Progenitor cell of endocrine pancreas (in vitro differentiated cells): ENCODE measurements at places on chromosomes 5 and 9. TPM values are rescaled to one million over a fixed set of nuclear protein-coding genes. Genes with fewer than 3 reads are reported as not detected.
A peak's percentile ranks its signal among the peaks of the same experiment; 100 is the strongest.

GRCh38 chr5:84239494-84239893, 145.2 kb downstream of the EDIL3 start:
- no peak overlapping the region for H3K27ac ChIP-seq
- peaks cover 4% of the 10 kb centered on the region for H3K27me3 ChIP-seq
- H3K4me3 ChIP-seq = no peak overlapping the region
- peaks cover 14% of the 10 kb centered on the region for H3K4me1 ChIP-seq

DNA sequence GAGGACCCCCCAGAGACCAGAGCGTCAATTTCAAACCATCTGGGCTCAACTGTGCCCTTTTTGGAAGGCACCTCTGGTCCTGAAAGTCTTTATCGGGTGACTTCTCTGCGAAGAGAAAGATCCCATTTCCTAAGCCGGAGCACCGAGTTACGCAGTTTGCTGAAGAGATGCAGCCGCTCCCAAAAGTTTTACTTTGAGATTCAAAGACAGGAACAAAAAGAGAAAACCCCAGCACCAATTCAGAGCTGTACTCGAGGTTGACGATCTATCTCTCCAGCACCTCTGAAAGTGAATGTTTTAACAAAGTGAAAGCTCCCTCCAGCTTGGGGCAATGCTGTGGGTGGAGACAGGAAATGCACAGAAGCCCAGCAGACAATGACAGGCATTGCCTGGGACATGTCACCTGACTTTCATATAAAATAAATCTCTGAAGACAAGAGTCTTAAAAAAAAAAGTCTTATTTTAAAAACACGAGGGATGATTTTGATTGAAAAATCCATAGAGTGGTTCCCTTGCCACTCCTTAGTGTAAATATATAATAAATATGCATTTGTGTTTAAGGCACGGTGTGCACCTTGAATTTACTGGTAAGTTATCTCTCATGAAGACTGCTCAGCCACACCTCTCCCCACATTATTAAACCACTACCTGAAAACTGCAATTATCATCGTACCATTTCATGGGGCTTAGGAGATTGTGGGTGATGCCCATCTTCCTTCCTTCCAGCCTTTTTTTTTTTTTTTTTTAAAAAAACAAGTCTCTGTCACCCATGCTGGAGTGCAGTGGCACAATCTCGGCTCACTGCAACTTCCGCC, 79.9 kb downstream of the FNBP1 start:
- H3K36me3 ChIP-seq = peaks cover 10% of the 10 kb centered on the region
- H3K27ac ChIP-seq = peak overlapping the region; percentile 43
- no peak for DNase-seq
- no peaks in the 10 kb centered on the region for H3K27me3 ChIP-seq

- H3K27ac ChIP-seq = no peak overlapping the region
- no peaks in the 10 kb centered on the region for H3K27me3 ChIP-seq
- H3K4me1 ChIP-seq = no peaks in the 10 kb centered on the region
- no peak for DNase-seq
- H3K4me3 ChIP-seq = no peak overlapping the region
These were observed 9.5 kb upstream of the GLDC start for GRCh38 chr9:6655036-6655435.

DNA sequence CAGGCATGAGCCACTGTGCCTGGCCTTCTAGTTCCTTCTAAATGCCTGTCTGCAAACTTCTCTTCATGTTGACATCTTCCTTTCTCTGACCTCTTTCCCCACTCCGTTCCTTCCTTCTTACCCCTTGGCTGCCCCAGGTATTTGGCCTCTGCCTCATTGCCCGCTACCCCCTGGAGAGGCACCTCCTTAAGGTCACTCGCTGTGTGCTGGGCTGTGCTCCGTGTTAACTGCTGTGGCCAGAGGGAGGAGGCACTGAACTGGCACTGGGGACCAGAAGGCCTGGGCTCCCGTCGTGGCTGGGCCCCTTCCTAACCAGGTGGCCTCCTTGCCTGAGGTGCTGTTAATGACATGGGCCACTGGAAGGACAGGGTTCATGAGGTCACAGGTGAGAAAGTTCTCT, 39.4 kb downstream of the LAMC3 start:
- no peak overlapping the region for H3K27ac ChIP-seq
- no peak for DNase-seq
- H3K4me1 ChIP-seq = no peaks in the 10 kb centered on the region
- H3K27me3 ChIP-seq = peaks cover 5% of the 10 kb centered on the region
- H3K4me3 ChIP-seq = no peak overlapping the region

GRCh38 chr5:165149431-165149830, 1644.0 kb downstream of the MAT2B start:
- peaks cover 5% of the 10 kb centered on the region for H3K4me1 ChIP-seq
- no peaks in the 10 kb centered on the region for H3K36me3 ChIP-seq
- no peak overlapping the region for H3K27ac ChIP-seq
- no peak for DNase-seq
- H3K27me3 ChIP-seq = no peaks in the 10 kb centered on the region

- H3K4me3 ChIP-seq = no peak overlapping the region
- H3K27me3 ChIP-seq = no peaks in the 10 kb centered on the region
- no peak for DNase-seq
- peaks cover 27% of the 10 kb centered on the region for H3K36me3 ChIP-seq
- H3K4me1 ChIP-seq = peaks cover 3% of the 10 kb centered on the region
These were observed 8.2 kb downstream of the CEP120 start for GRCh38 chr5:123414974-123415373.

DNA sequence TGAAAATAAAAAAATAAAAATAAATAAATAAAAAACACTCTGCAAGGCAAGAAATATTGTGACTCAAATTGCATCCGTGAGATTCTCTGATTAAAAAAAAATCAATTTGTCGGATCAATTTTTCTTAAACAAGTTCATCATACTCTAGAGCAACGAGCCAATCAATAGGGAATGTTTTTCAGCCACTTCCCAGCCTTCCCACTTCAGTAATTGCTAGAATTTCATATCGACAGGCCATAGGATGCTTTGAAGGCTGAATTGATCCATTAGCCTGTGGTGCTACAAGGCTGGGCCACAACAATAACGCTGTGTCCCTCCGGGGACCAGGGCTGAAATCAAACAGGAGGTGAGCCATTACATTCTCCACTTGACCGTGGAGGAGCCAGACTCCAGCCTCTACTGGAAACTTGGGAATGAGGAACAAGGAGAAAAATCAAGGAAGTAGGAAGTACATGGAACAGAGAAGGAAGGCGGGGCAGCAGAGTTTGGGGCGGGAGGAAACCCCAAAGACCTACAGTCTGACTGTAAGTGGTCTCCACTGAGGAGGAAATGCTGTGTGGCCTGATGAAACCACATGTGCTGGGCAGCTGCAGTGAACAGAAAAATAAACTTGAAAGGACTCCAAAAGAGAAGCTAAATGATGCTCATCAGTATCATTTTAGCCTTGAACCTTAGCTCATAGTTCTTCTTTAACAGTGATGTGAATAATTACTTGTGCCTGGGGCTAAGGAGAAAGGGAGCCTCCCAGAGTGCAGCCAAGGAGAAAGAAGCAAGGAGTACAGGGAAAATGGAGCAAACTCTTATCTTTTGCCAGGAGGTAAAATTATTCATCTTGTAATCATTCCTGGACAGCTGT, 308.6 kb downstream of the TLE1 start:
- H3K27me3 ChIP-seq = peaks cover 11% of the 10 kb centered on the region
- no peak overlapping the region for H3K27ac ChIP-seq
- no peaks in the 10 kb centered on the region for H3K36me3 ChIP-seq
- no peak overlapping the region for H3K4me3 ChIP-seq
- no peak for DNase-seq

DNA sequence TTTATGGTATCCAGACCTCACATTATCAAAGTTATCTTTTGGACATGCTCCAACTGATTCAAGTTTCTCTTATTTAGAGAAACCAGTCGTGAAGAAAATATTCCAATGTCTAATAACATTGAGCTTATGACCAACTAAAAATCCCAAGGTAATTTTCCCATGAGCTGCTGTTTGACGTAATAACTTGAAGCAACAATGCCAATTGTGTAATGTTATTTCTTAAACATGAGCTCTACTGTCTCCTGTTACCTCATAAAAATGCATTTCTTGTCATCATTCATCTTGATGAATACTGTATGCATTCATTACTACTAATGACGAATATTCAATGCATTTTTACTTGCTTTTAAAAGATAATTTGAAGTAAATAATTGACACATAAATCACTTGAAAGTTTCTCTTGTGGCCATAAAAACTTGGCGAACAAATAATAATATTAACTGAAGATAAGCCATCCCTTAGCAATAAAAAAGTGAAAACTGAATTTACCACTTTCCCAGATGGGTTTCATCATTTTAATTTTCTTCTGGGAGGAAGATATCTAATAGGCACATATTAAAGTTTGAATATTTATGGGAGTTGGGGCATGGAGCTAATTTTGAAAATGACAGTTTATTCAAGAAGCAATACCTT, 424 bp upstream of the MARCOL start:
- no peaks in the 10 kb centered on the region for H3K4me1 ChIP-seq
- peaks cover 15% of the 10 kb centered on the region for H3K27me3 ChIP-seq
- no peak for DNase-seq
- no peak overlapping the region for H3K4me3 ChIP-seq
- H3K36me3 ChIP-seq = no peaks in the 10 kb centered on the region

DNA sequence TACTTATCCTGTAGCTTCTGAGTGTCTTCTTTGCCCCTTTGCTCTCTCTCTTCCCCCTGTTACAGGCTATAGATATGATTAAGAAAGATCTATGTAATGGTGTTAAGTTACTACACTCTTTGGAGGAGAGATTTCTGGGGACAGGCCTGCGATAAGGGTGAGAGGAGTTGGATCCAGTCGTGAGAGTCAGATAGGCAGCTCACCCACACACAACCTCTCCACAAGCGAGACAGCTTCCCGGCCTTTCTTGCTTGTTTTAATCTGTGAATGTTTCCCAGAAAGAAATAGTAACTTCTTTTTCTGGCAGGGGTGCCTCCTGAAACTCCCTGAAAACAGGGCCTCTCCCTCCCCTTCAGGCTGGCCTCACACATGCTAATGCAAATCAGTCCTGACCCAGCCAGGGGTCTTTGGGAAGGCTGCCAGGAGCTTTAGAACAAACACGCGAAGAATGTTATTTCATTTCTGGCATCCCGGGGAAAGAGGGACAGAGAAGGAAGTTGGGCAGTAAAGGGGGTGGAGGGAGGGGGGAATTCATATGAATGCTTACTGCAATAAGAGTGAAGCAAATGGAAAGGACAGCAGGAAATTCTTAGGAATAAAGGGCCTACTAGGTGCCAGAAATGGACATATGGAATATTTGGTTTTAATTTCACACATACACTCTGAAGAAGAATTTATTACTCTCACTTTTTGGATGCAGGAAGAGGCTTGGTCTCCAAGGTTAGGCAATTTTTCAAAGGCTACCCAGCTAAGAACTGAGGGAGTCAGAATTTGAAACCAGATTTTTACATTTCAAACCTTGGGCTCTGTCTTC, 215.8 kb upstream of the TRIM32 start:
- H3K27me3 ChIP-seq = peaks cover 3% of the 10 kb centered on the region
- H3K36me3 ChIP-seq = no peaks in the 10 kb centered on the region
- no peak overlapping the region for H3K4me3 ChIP-seq
- no peak overlapping the region for H3K27ac ChIP-seq
- H3K4me1 ChIP-seq = peaks cover 8% of the 10 kb centered on the region

GRCh38 chr9:91302831-91303230, 58.9 kb downstream of the AUH start:
- no peaks in the 10 kb centered on the region for H3K27me3 ChIP-seq
- peaks cover 12% of the 10 kb centered on the region for H3K4me1 ChIP-seq
- H3K36me3 ChIP-seq = peaks cover 3% of the 10 kb centered on the region
- H3K4me3 ChIP-seq = no peak overlapping the region

- peak overlapping the region; percentile 21 for H3K27ac ChIP-seq
- peaks cover 9% of the 10 kb centered on the region for H3K36me3 ChIP-seq
- no peak overlapping the region for H3K4me3 ChIP-seq
- H3K27me3 ChIP-seq = no peaks in the 10 kb centered on the region
- no peak for DNase-seq
These were observed 6.3 kb downstream of the RMI1 start for GRCh38 chr9:83986765-83987401.

GRCh38 chr9:37917313-37917731, 13.4 kb upstream of the SLC25A51 start:
- no peak overlapping the region for H3K4me3 ChIP-seq
- H3K36me3 ChIP-seq = peaks cover 5% of the 10 kb centered on the region
- no peaks in the 10 kb centered on the region for H3K27me3 ChIP-seq
- H3K27ac ChIP-seq = no peak overlapping the region

GRCh38 chr5:172602783-172603231, 38.3 kb upstream of the NEURL1B start:
- H3K27me3 ChIP-seq = peaks cover 25% of the 10 kb centered on the region
- DNase-seq = no peak
- H3K4me1 ChIP-seq = peaks cover 17% of the 10 kb centered on the region
- no peaks in the 10 kb centered on the region for H3K36me3 ChIP-seq
- H3K27ac ChIP-seq = no peak overlapping the region

- no peak overlapping the region for H3K4me3 ChIP-seq
- no peak for DNase-seq
- no peaks in the 10 kb centered on the region for H3K4me1 ChIP-seq
- no peak overlapping the region for H3K27ac ChIP-seq
These were observed 656.8 kb downstream of the IRX1 start for GRCh38 chr5:4252385-4252784.

- H3K36me3 ChIP-seq = peaks cover 8% of the 10 kb centered on the region
- no peaks in the 10 kb centered on the region for H3K27me3 ChIP-seq
- peak overlapping the region; percentile 23 for H3K27ac ChIP-seq
These were observed 69.0 kb downstream of the KLHL3 start for GRCh38 chr5:137666901-137667300.

DNA sequence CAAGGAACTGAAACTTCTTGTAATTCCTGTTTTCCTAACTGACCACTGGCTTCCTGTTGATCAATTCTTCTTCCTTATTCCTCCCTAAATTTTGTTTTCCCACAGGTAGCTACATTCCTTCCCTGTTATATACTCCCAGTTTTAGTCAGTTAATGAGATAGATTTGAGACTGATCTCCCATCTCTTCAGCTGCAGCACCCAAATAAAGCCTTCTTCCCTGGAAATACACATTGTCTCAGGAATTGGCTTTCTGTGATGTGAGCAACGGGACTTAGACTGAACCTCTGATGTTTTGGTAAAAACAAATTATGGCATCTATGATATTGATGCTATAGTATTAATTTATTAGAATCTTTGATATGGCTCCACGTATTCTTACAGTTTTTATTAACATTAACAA, 617.3 kb upstream of the ST8SIA4 start:
- no peak overlapping the region for H3K27ac ChIP-seq
- H3K4me3 ChIP-seq = no peak overlapping the region
- DNase-seq = no peak

GRCh38 chr5:11443831-11444230, 460.4 kb downstream of the CTNND2 start:
- no peaks in the 10 kb centered on the region for H3K27me3 ChIP-seq
- H3K27ac ChIP-seq = no peak overlapping the region
- no peak overlapping the region for H3K4me3 ChIP-seq
- peaks cover 5% of the 10 kb centered on the region for H3K36me3 ChIP-seq

- no peaks in the 10 kb centered on the region for H3K36me3 ChIP-seq
- H3K4me1 ChIP-seq = peaks cover 7% of the 10 kb centered on the region
- H3K4me3 ChIP-seq = no peak overlapping the region
- no peak overlapping the region for H3K27ac ChIP-seq
- no peak for DNase-seq
These were observed 30.7 kb downstream of the PAEP start for GRCh38 chr9:135592331-135592590.

RNF208 gene
- 24.0 and 25.7 TPM in 2 replicates for total RNA-seq

ENTREP1 gene
- 3.6 and 3.7 TPM in 2 replicates for total RNA-seq

ALDH7A1 gene
- 233 and 246 TPM in 2 replicates for total RNA-seq

C5 gene
- 42.8 and 47.1 TPM in 2 replicates for total RNA-seq

PDLIM7 gene
- total RNA-seq = 113 and 119 TPM in 2 replicates

PFN3 gene
- total RNA-seq = not detected in 2 replicates

CCDC187 gene
- 1.2 and 1.4 TPM in 2 replicates for total RNA-seq

OR1J2 gene
- total RNA-seq = not detected in 2 replicates

LCN1 gene
- total RNA-seq = not detected in 2 replicates

ZBTB5 gene
- 21.2 and 21.8 TPM in 2 replicates for total RNA-seq

FAM200C gene
- 6.5 and 7.0 TPM in 2 replicates for total RNA-seq

FRMD3 gene
- total RNA-seq = 0.65 and 0.73 TPM in 2 replicates

GABBR2 gene
- total RNA-seq = 0.49 and 0.84 TPM in 2 replicates

LRRC70 gene
- total RNA-seq = 0.75 and 0.77 TPM in 2 replicates
